ENCODE measurements at places on chromosomes 11 and 22.

GRCh38 chr11:13635804-13636203 lies 32.7 kb upstream of the FAR1 start:
- DNase-seq: no peak

DNA sequence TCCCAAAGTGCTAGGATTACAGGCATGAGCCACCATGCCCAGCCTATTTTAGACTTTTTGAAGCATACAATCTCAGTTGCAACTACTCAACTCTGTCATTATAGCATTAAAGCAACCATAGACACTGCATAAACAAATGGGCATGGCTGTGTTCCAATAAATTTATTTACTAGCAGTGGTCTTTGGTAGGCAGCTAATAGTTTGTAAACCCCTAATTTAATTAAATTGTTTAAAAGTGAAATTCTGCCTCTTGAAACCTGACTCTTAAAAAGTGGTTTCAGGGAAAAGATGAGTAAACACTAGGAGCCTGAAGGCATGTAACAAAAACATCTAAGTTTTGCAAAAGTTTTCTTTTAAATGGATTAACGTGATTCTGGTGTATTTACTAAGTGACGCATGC lies 1364.5 kb downstream of the LRRC4C start:
- no peak for DNase-seq

GRCh38 chr11:114959953-114960505 lies 281.7 kb downstream of the NXPE2 start:
- DNase-seq: no peak

DNA sequence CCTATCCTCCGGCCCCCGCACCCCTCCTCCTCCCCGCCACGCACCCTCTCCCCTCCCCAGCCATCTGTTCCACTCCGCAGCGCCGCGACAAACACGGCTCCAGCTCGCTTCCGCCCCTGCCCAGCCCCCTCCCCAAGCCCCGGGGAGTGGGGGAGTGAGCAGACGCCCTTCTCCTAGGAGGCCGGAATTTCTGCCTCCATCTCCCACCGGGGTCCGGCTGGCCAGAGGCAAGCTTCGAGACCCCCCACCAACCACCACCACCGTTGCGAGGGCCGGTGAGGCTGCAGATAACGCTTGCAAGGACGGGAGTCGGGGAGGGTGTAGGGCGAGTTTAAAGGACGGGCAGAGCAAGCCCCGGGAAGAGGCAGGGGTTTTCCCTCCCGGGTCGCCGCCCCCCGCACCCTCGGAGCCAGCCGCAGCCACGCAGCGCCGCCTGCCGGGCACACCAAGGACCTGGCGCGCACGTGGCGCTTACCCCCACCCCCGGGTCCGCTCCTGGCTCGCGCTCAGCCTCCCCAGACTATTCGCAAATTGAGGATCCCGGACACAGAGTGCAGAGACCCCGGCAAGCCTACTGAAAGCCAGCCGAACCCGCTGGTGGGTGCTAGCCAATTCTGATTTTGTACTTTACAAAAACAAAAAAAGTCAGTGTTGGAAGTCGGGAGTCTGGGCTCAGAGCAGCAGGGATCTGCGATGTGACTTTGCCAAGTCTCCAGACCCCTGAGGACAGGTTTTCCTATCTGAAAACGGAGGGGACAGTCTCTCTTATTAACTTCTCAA lies 22.6 kb downstream of the RTN4RL2 start:
- peak; percentile 54 for DNase-seq

DNA sequence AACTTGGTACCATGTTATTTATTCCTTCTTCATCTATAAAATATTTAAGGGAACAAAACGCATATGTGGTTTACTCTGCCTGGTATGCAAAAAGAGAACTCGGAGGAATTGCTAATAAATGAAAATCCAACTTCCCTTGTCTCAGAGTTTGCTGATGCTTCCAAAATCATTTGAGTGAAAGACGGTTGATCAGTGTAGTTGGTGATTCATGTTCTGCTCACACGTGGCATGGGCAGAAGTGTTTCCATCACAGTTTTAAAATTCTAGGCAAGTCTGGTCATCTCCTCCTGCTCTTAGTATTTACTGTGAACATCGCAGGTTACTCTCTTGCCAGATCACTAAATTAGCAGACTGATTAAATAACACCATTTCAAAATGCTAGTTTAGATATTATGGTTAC lies 11.9 kb upstream of the PARVB start:
- no peak for DNase-seq

GRCh38 chr22:50513175-50513574 lies 5.2 kb downstream of the NCAPH2 start:
- DNase-seq: no peak

- DNase-seq: no peak
Measured at GRCh38 chr11:66224226-66224855, 44.1 kb upstream of the RAB1B start.

- DNase-seq: no peak
Measured at GRCh38 chr11:128904656-128905344, 13.6 kb downstream of the KCNJ5 start.

DNA sequence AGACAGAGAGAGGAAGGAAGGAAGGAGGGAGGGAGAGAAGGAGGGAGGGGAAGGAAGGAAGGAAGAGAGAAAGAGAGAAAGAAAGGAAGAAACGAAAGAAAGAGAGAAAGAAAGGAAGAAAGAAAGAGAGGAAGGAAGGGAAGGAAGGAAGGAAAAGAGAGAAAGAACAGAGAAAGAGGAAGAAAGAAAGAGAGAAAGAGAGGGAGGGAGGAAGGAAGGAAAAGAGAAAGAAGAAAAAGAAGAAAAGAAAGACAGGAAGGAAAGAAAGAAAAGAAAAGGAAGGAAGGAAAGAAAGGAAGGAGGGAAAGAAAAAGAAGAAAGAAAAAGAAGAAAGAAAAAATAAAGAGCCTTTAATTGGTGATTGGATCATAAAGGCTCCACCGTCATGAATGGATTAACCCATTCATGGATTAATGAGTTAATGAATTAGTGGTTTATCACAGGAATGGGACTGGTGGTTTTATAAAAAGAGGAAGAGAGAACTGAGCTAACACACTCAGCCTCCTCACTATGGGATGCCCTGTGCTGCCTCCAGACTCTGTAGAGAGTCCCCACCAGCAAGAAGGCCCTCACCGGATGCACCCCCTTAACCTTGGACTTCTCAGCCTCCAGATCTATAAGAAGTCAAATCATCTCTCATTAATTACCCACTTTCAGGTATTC lies 9.0 kb upstream of the PLAAT2 start:
- DNase-seq: no peak

GRCh38 chr11:93540896-93541553 lies 2.2 kb downstream of the SMCO4 start:
- DNase-seq: no peak

- DNase-seq: peak; percentile 31
Measured at GRCh38 chr11:69444381-69445130, 36.9 kb upstream of the LINC01488 start.

DNA sequence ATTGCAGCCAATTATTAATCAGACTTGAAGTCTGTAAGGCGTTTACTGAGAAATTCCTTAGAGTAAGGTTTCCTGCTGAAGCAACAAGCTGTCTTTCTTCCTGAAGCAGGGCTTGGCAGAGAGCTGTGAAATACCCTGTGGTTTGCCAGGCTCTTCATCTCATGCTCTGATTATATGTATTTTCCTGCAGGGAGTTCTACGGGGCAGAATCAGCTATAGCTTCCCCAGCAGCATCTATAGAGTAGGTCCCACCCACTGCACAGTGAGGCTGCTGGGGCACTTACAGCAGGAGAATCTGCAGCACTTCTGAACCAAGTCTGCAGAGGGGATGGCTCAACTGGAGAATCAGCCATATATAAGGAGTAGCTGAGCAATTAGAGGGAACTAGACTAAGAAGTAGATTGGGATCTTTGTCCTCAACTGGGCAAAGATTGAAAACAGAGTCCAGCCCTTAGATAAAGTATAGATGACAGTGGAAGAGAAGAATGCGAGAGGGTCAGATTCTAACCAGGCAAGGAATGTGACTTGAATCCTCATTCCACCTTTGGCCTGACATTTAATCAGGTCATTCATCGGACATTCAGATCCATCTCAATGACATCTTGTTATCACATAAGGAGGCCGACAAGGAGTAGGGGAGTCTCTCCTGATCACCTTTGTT lies 37.6 kb downstream of the CNTF start:
- DNase-seq: no peak

DNA sequence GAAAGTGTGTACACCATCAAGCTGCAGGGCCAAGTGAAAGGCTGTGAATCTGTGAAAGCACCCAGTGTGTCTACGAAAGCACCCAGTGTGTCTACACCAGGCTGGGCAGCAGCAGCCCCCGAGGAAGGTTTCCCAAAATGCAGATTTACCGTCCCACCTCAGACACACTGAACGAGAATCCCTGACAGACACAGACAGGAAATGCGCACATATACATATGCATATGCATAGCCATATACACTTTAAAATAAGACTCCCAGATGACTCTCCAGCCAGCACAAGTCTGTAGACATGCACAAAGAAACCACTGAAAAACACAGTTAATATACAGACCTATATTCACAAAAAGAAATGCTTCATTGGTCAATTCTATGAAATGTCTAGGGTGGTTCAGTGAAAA lies 155.5 kb upstream of the OPCML start:
- DNase-seq: no peak

DNA sequence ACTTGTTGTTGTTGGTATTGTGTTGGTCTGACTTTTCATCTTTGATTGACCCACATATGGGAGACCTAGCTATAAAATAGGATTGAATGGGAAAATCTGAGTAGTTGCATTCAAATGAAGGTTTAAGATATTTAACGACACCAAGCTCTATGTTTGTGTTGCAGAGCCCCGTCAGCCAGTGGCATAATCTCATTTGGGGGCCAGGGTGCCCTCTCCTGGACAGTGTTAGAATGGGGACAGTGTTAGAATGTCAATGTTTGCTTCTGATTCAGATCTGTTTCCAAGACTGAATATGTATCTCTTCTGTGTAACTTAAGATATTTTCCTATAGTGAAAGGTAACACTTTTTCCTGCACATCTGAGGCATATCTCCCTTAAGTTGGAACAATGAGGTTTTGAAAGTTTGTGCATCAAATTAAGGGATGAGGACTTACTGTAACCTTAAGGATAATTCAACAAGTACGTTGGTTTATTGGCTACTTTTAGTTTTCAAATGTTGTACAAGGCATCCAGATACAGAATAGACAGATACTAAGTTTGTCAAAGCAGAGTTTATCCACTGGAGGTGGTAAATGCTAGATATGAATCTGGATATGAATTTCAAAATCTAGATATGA lies 5.3 kb upstream of the OR52M1 start:
- peak; percentile 58 for DNase-seq

- no peak for DNase-seq
Measured at GRCh38 chr11:19237381-19237780, 3.4 kb downstream of the E2F8 start.

GRCh38 chr11:127003260-127003981 lies 2.9 kb upstream of the KIRREL3 start:
- DNase-seq: no peak

GRCh38 chr11:96052921-96053651 lies 129.2 kb upstream of the MTMR2 start:
- no peak for DNase-seq

GRCh38 chr11:93517041-93517440 lies 26.1 kb downstream of the SMCO4 start:
- no peak for DNase-seq

DNA sequence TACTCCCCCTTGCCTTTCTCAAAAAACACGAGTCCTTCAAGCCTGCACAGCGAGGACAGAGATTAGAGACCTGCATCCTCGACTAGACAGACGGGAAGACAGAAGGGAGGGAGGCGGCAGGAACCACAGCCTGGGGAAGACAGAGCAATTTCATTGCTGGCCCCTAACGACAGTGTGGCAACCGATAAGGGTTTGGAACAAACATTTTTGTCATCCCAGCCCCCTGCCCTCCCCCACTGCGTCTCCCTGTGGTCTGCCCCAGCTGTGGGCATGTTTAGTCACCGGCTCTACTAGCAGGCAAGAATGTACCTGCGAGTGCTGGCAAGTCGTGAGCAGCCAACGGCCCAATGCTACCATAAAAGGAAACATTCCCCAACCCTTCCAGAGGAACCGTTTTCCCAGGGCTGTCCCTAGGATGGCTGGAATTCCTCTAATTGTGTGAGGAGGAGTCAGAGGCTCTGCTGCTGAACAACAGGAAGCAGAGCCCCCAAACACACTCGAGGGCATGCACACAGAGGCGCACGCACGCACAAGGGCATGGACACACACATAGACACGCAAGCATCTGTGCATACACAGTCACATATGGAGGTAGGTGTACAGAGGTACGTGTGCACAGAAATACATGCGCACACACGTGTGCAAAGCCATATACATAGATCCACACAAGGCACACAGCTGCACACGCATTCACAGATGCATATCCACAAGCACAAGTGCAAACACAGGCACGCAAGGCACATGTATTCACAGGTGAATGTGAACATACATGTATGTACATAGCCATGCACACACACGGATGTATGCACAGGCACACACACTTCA lies 58.3 kb downstream of the MYH9 start:
- peak; percentile 93 for DNase-seq

DNA sequence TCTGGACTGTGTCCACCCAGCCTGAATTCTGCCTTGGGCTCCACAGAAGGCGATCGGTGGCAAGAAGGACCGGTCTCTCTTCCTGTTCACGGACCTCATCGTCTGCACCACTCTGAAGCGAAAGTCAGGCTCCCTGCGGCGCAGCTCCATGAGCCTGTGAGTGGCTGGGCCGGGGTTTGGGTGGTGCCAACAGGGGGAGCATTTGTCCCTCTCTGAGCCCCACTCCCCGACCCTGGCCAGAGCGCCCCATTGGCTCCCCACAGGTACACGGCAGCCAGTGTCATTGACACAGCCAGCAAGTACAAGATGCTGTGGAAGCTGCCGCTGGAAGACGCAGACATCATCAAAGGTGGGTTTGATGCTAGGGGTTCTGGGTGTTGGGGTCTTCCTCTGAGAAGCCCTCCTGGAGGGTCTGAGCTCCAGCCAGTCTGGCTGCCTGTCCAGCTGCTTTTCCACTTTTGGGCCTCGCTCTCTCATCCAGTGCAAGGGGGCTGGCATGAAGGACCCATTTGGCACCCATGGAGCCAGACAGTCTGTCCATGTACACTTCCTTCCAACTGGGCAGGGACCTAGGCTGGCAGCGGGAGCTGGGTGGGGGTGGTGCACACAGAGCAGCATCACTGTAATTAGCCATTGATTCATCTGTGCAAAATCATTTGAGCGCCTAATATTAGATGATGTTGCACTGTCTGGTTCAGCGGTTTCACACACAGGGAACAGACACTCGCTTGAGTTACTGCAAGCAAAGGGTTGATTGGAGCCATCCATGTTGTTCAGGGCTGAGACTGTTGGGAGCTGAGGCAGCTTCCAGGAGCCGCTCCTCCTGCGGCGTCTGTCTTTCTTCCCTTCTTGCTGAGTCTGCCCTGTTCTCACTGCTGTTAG lies 19.0 kb upstream of the RELT start:
- no peak for DNase-seq

GRCh38 chr22:18000441-18001039 lies 23.8 kb downstream of the MICAL3 start:
- DNase-seq: peak; percentile 32

DNA sequence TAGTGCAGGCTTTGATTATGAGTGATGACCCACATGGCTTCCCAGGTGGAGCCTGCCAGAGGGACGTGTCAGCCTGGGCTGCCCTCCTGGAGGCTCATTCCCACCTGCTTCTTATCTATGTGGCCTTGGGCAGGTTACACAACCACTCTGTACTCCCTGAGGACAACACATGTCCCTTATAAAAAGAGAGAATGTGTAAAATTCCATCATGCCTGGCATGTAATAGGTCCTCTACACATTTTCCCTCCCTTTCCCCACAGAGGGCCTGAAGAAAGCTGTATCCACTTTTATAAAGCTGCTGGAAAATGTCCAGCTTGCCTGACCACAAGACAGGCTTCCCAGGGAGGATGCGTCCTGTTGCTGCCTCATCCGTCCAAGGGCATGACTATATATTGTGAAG lies 55.0 kb upstream of the VSTM5 start:
- no peak for DNase-seq

- no peak for DNase-seq
Measured at GRCh38 chr11:65084598-65085375, 765 bp downstream of the ZFPL1 start.

Measured in hematopoietic multipotent progenitor cell treated with erythropoietin and hydrocortisone succinate and interleukin-3 and kit ligand, for 8 days (in vitro differentiated cells).